ENCODE measurements at places on chromosomes 2 and 18.

GRCh38 chr18:35927430-35927829, 45.0 kb upstream of the RMP24 start:
- no peak for DNase-seq

DNA sequence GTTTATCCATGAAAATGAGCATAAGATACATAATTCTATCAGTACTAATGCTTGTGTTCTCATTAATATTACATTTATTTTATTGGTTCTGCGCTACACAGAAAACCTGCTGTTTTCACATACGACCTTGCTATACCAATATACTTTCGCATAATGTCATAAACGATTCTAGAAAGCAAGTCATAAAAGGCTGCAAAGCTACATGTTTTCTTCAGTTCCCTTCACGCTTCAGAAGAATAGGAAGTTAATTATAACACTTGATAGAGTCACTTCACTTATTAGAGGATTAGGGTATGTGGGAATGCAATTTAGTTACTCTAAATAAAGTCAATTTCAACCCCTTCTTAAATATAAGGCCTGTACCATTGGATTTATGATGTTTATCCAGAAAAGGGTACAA, 29.0 kb downstream of the PSME4 start:
- DNase-seq = no peak

- no peak for DNase-seq
Measured at GRCh38 chr2:216467845-216468244, 30.8 kb upstream of the RPL37A start.

DNA sequence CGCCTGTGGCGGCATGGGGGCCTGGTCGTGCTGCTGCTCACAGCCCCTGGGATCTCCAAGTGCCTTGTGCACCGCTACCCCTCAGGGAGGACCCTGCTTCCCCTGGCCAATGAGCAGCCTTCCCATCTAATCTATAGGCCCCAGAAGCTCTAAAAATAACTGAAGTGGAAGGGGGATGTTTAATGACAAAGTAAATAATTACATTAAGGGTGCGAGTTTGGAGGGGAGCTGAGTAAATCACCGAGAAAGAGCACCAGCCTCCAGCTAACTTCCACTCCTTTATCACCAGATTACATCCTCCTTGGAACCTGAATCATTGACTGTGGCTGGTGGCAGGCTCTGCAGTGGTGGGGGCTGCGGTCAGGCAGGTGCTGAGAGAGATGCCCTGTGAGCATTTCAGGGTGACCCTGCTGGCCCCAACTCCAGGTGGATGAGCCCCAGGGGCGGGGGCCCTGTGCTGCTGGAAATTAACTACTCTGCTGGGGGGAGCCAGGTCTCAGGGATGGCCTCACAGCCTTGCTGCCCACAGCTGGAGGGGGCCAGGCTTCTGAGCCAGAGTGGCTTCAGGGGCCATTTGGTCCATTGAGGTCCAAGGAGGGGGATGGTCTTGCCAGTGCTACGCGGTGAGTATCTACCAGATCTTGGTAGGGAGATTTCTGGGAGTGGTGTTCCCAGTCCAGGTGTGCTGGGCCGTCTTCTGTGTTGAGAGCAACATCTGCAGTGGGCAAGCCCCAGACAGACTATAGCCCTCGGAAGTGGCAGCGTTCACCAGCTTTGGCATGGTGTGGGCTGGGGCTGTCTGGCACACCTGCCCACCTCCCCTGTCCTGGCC, 74.2 kb downstream of the GLI2 start:
- DNase-seq = no peak

DNA sequence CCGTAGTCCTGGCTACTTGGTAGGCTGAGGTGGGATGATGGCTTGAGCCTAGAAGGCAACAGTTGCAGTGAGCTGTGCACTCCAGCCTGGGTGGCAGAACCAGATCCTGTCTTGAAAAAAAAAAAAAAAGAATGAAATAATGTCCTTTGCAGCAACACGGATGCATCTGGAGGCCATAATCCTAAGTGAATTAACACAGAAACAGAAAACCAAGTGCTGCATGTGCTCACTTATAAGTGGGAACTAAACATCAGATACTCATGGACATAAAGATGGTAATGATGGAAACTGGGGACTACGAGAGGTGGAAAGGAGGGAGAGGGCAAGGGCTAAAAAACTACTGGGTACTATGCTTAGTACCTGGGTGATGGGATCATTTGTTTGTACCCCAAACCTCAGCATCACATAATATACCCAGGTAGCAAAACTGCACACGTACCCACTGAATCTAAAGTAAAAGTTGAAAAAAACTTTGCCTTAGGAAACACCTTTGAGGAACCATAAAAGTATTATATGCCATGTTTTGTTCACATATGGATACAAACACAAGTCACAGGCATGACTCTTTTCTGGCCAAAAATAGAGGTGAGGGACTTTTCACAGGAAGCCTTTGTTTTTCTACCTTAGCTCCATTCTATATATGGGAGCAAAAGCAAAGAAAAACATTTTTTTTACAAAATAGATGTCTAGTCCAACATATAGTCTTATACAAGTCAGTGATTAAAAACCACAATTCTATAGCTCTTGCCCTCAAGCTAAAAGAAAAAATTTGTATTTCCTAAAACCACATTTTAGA, 36.6 kb downstream of the GPR155 start:
- DNase-seq = no peak

DNA sequence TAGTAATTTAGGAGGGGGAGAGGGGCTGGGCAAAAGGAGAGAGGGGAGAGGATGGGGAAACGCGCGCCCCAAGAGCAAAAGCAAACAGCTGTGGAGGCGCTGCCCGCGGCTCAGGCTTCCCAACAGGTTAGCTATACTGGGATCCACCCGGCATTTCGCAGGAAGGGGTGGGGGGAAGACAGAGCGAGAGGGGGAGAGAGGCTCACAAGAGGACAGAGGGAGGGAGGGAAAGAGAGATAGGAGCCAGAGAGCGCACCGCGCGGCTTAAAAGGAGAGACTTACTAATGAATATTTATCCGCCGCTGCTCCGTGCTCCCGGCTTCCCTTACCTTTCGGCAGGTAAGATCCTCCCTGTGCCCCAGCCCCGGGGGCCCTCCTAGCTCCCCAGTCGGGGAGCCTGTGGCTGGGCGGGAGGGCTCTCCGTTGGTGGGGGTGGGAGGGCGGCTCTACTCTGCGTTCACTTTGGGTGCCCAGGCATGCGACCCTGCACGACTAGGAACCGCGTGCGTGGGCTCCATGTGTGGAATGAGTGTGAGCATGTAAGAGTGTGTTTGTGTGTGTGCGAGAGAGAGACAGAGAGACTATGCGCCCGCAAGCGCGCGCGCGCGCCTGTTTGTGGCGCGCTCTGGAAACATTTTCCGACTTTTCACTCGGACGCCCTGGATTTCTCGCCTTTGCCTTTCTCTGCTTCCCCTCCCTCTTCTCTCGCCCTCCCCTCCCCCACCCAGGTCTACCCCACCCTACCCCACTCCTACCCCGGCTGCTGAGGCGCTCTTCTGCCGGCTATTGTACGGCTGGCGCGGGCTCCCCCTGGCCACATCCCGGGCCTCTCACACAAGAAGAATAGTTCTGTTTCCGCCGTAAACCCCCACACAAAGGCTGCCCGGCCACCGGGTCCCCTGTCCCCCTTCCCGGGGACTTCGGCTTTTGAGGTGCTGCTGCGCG, 7.2 kb upstream of the SIX3 start:
- no peak for DNase-seq

DNA sequence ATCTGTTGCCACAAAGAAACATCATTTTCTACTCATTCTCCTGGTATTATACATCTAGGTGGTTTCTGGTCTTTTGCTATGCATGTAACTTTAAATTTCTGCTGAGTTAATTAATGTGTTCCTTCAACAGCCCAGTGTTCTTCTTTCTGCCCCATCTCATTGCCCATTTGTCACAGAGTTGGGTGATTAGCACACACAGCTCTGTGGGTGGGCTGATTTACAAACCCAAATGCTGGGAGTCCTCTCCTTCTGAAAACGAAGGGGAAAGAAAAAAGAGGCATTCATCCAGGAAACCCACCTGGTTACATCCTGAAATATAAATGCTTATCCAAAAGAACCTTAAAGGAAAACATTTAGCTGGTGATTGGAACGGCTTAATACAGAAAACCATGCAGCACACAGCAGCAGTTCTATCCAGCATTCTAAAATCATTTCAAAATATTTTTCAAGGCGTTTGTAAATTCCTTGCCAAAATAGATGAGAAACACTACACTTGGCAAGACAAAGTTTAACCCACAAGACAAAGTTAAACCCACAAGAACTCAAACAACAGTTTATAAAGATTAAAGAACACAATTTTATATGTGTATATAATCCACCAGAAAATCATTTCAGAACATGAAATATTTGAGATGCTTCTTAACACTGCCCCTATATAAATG, 177.9 kb downstream of the ANTXR1 start:
- no peak for DNase-seq

GRCh38 chr18:26686532-26686931, 138.2 kb upstream of the KCTD1 start:
- no peak for DNase-seq

All from activated T-cell treated with anti-CD3 and anti-CD28 coated beads, Interleukin-2, amount 50 U/mL, for 4 hours (primary cell).